Stimulated activated CD8-positive, alpha-beta memory T cell treated with anti-CD3 and anti-CD28 coated beads, Interleukin-4, amount 100 ng/mL, for 1 hour (primary cell): ENCODE measurements at places on chromosomes 7 and 10.

- no peak for DNase-seq
Observed at GRCh38 chr10:11046776-11047160, 29.1 kb downstream of the CELF2 start.

- DNase-seq = no peak
Observed at GRCh38 chr7:10343108-10343507, 630.6 kb upstream of the PHF14 start.

DNA sequence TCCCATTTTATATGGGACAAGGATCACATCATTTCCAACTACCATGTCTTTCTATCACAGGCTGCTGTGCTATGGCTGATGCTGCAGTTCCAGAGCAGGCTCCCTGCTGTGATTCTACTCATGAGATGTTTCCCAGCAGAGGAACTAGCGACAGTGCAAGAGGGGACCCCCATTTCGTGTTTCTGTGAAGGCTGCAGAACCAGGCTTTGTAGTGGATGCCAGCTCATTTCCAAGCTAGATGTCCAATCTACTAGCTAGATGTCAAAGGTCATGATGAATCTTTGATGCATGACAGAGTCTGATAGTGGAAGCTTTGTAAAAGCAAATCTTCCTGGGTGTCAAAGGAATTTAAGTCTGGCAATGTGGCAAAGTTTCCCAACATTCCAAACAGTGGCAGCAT lies 21.2 kb upstream of the MYO3A start:
- no peak for DNase-seq

GRCh38 chr7:53491051-53491450 lies 455.6 kb downstream of the POM121L12 start:
- DNase-seq = no peak

GRCh38 chr10:129057856-129058663 lies 409.0 kb upstream of the MGMT start:
- peak; percentile 27 for DNase-seq
